PC-9 (cell line): ENCODE measurements at places on chromosomes 2 and 18. TPM values are rescaled to one million over a fixed set of nuclear protein-coding genes. Genes with fewer than 3 reads are reported as not detected.

The NAT8 gene
- total RNA-seq = not detected in 2 replicates

The ILKAP gene
- 55.6 and 65.2 TPM in 2 replicates for total RNA-seq

The ZSWIM2 gene
- total RNA-seq = not detected in 2 replicates

The AQP12A gene
- not detected in 2 replicates for total RNA-seq

The COL6A3 gene
- 0.57 and 0.75 TPM in 2 replicates for total RNA-seq

The LPIN2 gene
- total RNA-seq = 13.3 and 15.0 TPM in 2 replicates

The CFAP65 gene
- total RNA-seq = not detected in 2 replicates
